ENCODE measurements at places on chromosomes 12 and 14.

- no peak for DNase-seq
Measured at GRCh38 chr14:102750376-102750775, 26.9 kb upstream of the TRAF3 start.

DNA sequence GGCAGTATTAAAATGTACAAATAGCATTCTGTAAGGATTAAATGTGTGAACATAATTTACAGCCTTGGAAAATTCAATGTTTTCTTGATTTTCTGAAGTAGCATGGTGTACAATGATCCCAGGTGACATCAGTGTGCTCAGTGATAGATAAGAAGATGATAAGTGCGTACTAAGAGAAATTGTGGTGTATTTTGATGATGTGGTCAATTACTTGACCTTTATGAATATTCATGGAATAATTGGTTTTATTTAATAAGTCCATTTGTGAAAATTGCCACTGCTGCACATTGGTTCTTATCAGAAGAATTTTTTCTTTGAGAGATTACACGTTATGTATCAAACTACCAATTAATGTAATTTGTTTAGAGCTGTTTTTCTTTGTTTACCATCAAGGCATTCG, 128.8 kb downstream of the FOXG1 start:
- no peak for DNase-seq

GRCh38 chr12:60262378-60262777, 666.5 kb downstream of the SLC16A7 start:
- no peak for DNase-seq

DNA sequence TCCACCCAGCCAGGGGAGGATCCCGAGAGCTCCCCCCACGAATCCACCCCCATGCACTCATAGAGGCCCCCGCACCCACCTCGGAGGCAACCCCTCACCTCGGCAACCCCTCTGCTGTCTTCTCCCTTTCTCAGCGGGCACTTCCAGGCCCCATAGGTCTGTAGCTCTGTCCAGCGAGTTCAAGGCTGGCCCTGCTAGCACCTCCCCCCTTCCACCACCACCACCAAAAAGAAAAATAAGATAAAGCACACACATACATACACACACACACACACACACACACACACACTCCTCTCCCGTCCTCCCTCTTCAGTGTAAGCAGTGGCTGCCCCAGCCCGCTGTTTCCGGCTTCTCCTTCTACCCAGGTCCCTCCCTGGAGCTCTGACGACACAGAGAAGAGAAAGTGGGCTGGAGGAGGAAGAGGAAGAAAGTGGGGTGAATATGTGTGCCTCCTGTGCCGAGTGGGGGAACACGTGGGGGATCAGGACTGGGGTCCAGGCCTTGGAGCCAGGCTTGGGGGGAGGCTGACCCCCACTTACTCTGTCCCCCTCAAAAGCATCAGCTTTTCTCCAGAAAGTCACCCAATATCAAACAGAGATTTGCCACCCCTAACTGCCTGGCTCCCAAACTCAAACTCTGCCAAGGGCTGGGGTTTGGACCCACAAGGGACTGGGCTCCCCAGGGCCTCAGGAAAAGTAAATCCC, at the start of gene STAT6:
Gene STAT6 (minus strand): TSS at position 332 of the 704 bp plus-strand sequence. CDS start 3,084 bp downstream, outside the sequence.
- no peak for DNase-seq

DNA sequence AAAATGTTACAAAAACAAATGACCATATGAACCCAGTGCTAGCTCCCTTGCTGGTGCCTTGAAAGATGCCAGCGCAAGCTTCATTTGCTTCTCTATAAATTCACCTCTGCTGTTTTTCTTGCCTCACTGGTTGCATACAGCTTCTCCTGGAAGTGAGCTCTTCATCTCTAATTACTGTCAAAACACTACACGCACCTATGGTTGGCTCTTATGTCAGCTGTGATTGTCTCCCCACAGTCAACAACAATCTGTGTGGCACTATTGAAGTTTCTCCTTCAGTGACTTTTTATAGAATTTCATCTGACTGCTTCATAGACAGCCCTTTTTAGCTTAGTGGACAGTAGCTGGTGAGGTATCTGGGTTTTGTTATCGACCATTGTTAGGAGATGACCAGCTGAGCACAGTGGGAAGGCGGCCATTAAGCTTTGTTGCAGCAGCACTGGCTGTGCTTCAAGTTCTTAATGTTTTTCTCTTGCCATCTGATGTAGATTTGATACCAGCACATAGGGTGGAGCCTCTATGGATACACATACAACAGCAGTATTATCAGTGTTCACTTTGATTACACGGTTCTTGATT, 131.8 kb downstream of the KITLG start:
- no peak for DNase-seq

DNA sequence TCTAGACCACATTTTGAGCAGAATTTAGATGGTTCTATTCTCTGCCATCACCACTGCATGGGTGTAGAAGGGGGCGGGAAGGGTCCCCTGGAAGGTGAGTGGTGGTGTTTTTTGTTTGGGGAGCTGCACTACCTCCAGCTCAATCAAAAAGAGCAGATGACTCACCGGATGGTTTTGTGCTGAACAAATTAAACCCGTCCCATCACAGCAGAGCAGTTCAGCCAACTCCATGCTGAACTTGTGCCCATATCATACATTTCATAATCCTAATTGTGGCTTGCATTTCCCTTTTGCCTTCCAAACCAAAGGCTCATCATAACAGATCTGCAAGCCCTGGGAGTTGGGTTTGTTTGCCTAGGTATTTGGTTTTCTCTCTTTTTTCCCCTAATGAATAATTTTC, 53.0 kb upstream of the RPH3A start:
- DNase-seq: no peak

DNA sequence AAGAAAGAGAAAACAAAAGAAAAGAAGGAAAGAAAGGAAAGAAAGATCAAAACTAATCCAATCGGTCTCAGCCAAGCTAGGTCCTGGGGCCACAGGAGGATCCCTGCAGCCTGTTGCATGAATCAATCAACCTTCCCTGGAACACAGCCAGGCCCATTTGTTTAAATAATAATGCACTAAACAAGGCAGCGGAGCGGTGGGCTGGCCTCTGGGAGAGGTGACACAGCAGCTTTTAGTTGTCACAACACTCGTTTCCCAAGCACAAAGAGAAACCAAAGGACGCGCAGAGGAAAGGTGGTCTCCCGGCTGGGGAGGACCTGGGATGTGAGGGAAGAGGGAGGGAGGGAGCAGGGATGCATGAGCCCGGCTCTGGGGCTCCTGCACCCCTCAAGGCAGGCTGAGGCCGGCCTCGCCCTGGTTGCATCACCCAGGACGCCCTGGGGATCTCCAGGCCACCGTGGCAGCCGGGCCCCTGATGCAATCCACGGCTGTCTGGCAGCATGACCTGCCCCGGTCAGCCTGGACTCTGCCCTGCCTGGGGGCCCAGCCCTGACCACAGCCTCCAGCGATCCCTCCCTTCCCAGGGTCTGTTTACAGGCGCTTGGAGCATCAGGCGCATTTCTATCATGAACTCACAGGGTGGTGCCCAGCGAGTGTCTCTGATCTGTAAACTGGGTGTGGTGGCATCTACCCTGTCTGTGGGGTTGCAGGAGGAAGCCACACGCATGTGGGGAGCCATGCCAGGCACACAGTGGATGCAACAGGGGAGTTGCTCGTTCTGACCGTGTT, 32.5 kb downstream of the MMP17 start:
- no peak for DNase-seq

DNA sequence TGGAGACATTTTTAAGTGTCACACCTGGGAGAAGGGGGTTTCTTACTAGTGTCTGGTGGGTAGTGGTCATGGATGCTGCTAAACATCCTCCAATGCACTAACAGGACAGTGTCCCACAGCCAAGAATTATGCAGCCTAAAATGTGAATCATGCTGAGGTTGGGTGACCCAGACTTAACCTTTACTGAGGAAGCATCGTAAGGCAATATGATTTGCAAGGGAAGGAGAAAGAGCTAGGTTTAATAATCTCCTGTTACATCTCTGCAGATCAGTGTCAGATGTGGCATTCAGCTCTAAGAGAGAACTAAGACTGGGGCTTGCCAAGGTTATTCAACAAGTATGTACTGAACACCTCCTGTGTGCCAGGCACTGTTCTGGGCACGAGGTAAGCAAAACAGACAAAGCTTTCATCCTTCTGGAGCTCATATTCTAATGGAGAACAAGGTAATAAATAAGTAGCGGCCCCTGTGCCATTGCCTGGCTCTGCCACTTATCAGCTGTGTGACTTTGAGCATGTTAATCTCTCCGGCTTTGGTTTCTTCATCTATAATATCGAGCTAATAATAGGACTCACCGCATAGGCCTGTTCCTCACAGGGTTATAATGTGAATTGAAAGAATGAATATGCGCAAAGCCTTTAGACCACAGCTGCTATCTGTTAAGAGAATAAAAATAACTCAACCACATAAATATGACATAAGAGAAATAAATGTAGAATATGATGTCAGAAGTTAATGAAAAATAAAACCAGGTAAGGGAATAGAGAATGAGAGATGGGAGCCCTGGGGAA, 13.5 kb upstream of the GOLGA5 start:
- no peak for DNase-seq

DNA sequence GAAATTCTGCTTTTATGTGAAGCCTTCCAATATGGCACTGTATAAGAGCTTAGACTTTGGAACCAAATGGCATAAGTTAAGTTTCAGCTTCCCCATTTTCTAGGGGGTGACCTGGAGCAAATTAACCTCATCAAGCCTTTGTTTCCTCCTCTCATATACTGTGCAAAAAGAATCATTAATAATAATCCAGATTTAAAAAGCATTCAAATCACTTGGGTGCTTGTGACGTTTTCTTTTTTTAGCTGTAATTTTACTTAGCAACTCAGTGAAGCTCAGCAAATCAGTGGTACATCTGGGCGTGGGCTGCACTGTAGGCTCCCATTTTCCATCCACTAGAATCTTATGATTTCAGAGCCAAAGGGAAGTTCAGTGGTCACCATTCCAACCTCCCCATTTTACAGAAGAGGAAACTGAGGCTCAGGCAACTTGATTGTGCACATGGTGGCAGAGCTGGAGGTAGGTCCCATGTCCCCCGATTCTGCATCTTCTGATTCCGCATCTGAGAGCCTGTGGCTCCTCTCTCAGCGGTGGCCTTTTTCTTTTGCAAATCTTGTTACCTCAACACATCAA, 131.2 kb downstream of the SNAPC1 start:
- DNase-seq: no peak

GRCh38 chr12:51722431-51722830, 126.1 kb downstream of the FIGNL2 start:
- DNase-seq: no peak

- no peak for DNase-seq
Measured at GRCh38 chr12:8475508-8476203, 19.9 kb downstream of the CLEC6A start.

DNA sequence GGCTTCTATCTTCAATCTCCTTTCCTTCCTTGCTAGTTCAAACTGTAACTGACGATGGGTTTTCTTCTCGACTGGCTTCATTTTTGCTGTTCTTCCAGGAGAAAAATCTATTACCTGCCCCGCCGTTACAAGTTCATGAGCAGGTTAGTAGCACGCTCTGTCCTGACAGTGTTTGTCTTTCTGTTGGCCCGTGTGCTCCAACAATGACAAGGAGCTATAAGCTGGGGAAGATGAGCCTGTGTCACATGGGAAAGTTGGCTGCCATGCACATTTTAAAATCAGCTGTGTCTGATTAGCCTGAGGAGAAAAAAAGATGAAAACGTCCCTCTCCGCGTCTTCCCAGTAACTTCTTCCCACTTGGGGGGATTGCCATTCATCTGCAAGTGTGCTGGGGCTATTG, 180.2 kb downstream of the ANO4 start:
- DNase-seq: no peak

GRCh38 chr12:111245701-111246476, 123.0 kb downstream of the PHETA1 start:
- no peak for DNase-seq

GRCh38 chr14:103091041-103091882, 3.3 kb upstream of the EXOC3L4 start:
- DNase-seq: no peak

- no peak for DNase-seq
Measured at GRCh38 chr14:98953551-98954348, 318.2 kb downstream of the BCL11B start.

- DNase-seq: no peak
Measured at GRCh38 chr12:49019443-49020324, 1.1 kb upstream of the PRKAG1 start.

DNA sequence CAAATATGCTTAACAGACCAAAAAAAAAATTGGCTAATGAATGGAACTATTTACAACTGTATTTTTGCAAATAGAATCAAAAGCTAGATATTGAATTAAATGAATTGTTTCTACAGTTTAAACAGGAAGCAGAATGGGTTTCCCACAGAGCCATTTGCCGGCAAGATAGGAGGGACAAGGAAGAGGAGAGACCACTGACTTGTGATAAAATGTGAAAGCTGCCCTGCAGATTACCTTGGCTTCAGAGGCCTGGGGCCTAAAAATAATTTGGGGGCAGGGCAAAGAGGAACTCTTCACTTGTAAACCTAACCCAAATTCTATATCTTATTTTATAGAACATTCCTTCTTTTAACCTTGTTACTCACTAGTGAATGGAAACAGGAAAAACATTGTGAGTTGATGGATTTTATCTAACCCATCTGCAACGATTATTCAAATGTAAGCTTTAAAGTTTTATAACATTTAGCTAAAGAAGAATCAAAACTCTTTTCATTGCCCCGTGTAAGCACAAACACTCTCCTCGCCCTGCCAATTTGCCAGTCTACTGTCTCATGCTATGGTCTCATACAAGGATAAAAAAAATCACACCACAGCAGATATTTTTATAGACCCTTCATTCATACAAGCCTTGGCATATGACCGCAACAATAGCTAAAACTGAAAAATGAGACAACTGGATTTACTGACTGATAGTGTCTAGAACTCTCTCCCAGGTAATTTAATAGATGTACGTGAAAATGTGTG, 49.5 kb upstream of the MDM1 start:
- no peak for DNase-seq

DNA sequence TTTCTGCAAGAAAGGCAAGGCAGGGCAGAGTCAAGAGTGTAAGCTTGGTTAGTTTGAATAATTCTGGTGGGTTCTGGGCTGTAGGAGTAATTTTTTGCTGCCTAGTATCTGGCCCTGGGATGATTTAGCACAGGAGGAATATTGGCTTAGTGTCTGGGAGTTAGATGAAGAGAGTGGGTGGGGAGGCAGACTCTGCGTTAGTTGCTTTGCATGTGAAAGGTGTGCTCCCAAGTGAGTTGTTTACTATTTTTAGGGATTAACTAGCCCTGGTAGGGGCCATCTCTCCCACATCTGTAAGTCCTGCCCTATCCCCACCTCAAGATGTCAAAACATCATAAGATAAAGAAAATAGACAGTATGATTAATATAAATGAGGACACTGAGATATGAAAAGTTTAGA, 249.7 kb downstream of the LRIG3 start:
- DNase-seq: no peak

DNA sequence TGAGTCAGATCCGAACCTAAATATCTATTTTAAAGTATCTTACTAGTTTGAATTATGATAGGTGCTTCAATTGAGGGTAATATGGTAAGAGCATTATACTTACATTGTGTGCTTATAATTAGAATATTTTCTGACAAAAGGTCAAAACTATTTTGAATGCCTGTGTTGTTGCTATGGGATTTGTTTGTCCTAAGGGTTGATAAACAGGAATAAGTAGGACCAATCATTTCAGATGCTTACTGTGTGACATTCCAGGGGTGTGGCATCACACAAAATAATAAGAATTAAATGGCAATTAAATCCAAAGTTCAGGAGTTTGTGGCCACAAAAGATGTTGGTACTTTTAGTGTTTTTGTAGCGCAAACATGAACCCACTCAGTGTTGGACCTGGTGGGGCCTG, 256.2 kb upstream of the DDHD1 start:
- no peak for DNase-seq
